HT1080 (cell line): ENCODE measurements at places on chromosomes 12 and 14.

- DNase-seq: no peak
Observed at GRCh38 chr14:68961361-68961760, 17.7 kb downstream of the ACTN1 start.

DNA sequence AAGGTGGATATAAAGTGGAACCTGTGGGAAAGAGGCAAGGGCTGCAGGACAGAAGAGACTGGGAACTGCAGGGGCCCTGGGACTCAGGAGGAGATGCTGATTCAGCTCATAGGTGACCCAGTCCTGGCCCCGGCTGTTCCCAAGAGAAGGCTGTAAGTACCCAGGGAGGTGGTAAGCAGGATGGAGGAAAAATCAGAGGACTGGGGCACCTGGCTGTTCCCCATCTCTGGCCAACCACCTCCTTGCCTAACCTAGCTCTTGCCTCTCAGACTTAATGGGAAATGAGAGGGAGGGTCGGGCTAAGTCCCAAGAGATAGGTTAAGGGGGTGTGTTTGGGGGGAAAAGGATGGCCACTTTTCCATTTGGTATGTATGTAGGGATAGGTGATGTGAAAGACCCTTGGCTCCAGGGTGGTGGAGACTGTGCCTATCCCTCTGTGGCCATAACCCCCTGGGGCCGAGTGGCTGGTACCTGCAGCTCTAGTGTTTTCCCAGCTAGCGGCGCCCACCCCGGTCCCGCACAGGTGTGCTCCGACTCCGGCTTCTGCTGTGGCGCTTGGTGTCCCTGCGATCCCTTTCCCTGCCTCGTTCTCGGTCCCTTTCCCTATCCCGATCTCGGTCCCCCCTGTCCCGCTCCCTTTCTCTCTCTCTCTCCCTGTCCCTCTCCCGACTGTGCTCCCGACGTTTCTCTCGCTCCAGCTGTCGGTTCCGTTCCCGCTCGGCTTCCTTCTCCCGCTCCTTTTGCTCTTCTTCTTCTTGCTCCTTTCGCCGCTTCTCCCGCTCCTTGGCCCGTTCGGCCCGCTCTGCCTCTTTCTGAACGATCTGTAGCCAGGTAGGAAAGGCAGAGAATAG lies 1.6 kb upstream of the CDH24 start:
- no peak for DNase-seq

DNA sequence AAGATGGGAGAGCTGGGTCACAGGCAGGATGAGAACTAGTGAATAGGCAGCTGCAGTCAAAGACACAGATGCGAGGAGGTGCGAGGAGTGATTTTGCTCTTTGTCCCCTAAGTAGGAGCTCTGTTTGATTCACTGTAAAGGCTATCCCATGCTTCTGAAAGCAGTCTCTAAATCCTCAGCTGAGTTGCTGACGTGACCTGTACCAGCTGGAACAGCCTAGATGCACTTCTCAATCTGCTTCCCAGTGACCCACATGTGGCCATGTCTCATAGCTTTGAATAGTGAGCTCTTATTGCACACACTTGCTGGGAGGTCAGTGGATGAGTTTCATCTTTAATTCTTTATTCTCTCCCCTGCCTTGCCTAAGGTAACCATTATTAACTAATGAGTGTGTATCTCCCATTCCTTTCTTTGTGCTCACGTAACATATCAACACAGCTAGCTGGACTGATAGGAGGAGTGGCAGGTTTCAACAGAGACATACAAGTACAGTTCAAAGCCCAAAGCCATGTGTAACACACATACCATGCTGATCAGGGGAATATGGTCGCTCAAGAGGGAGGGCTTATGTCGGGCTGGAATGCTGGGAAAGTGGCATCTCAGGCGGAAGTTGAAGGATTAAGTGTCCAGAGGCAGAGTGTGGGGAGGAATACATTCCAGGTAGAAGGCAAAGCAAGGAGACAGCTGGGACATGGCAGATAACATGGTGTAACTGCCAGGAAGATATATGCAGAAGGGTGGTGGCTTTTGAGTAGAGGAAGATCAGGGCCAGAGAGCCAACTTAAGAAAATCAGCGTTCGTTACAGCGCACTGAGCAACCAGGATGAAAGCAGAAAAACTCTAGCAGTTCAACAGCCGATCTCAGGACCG lies 15.4 kb upstream of the YY1 start:
- DNase-seq: no peak

DNA sequence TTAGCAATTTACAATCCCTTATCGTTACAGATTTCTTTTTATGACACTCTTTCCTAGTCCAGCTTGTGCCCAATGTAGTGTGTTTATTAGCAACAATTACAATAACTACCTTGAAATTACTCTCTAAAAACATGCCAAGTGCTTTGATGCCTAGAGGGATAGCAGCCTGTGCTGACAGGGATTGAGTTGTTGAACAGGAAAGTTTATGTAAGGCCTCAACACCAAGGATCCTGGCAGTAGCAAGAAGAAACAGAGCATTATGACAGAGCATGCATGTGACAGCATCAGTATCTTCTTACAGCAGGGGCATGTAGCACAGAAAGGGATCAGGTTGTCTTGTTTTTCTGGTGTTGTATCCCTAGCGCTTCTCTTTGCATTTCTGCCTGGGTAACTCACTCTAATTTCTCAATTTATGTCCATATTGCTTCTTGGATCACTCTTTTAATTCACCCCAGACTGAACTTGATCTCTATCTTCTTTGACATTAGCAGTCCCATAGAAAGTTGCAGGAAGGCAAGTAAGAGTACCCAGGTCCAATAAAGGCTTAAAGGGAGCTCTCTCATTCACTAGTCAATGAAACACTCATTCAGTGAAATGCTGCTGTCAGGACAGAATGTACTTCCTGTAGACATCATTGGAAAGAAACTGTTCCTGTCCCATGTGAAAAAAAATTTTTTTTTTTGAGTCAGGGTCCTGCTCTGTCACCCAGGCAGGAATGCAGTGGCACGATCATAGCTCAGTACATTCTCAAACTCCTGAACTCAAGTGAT lies 220.0 kb upstream of the GRIP1 start:
- DNase-seq: no peak

DNA sequence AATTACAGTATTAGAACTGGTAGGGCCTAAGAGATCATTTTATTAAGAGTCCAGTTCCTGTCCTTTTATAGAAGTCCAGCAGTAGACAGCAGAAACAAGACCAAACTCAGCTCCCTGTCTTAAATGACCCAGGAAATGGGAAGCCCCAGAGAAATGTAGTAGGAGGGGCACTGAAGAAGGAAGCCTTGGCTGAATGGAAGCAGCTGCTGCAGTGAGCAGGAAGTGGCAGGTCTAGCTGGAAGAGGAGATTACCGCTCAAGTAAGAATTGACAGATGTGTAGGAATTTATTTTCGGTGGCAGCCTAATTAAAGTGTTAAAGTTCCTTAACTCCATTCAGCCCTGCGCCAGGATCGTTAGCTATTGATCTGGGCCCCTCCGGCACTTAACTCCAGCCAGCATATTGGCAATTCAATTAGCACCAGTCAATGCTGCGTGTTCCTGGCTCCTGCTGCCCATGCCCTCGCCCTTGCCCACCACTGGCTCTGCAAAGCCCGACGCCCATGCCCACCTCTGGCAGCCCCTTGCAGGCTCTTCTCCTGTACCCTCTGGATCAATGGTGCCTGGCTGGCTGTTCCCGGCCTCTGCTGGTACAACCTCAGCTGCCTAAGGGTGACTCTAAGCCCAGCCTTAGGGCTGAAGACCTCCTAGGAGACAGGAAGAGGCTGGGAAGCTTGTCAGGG lies 21.1 kb downstream of the ZFHX2 start:
- DNase-seq: no peak

GRCh38 chr12:79451978-79452377 lies 238.8 kb downstream of the PAWR start:
- peak; percentile 92 for DNase-seq

DNA sequence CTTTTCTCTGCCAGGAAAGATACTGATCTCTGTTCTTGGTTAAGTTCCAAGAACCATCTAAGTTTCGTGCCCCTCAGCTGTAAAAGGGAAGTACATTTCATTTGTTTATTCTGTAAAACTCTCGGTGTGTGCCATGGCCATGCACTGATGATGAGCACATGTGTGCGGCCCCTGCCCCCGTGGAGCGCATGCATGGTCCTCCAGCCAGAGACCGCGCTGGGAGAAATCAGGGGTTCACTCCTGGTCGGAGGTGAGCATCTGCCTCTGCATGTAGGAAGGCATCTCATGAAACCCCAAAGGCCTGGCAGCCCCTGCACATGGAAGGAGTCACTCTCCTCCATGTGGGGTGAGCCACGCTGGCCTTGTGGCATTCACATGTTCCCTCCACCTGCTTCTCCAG lies 102.5 kb upstream of the RTL1 start:
- DNase-seq: no peak

DNA sequence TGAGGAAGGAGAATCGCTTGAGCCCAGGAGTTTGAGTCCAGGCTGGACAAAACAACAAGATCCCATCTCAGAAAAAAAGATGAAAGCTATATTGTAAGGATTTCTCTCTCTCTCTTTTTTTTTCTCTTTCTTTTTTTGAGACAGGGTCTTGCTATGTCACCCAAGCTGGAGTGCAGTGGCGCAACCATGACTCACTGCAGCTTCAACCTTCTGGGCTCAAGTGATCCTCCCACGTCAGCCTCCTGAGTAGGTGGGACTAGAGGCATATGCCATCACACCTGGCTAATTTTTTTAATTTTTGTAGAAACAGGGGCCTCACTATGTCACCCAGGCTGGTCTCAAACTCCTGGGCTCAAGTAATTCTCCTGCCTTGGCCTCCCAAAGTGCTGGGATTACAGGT lies 5.8 kb upstream of the MRPL42 start:
- DNase-seq: no peak

- no peak for DNase-seq
Observed at GRCh38 chr14:101865288-101865687, 99.1 kb upstream of the DYNC1H1 start.

DNA sequence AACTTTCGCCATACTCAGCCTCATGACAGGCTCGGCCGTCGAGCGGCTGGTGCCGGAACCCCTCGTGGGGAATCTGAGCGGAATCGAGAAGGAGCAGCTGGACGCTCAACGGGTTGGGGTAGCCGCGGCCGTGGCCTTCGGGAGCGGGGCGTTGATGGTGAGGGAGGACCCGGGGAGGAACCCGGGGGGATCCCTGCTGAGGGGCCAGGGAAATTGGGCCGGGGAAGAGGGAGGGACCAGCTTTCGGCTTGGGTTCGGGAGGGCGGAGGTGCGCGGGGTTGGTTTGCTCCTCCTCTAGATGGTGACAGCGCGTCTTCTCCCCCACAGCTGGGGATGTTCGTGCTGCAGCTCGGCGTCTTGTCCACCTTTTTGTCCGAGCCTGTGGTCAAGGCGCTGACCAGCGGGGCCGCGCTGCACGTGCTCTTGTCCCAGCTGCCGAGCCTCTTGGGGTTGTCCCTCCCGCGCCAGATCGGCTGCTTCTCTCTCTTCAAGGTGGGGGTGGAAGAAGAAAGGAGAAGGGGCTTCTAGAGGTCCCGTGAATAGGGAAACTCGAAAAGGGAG lies 9.8 kb downstream of the ARHGEF25 start:
- DNase-seq: no peak

GRCh38 chr12:116922194-116922897 lies 11.6 kb downstream of the FBXW8 start:
- no peak for DNase-seq

DNA sequence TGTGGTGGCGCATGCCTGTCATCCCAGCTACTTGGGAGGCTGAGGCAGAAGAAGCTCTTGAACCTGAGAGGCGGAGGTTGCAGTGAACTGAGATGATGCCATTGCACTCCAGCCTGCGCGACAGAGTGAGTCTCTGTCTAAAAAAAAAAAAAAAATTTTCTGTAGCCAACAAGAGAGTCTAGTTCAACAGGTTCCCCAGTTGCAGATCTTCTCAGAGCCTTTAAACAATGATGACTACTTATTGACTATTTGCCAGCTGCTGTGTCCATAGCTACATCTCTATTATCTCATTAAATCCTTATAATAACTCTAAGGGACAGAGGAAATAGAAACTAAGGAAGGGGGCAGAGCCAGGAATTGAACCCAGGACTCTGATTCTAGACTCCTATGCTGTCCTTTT lies 15.2 kb upstream of the MYL2 start:
- no peak for DNase-seq

GRCh38 chr14:101997429-101998336 lies 33.3 kb downstream of the DYNC1H1 start:
- DNase-seq: no peak

DNA sequence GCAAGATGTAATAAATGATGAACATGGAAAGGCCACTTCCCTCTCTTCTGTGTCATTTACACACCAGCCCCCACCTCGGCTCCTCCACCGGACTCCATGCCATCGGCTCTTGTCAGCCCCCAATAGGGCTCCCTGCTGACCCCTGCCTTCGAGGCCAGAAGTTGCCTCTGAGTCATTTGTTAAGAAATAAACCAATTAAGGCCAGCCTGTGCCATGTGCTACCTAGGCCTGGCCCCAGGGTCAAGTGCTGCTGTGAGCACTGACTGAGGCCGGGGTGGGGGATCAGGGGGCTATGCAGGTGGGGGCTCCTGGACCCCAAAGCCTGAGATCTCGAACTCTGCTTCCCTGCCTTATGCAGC lies 53.2 kb downstream of the TESC start:
- DNase-seq: no peak

- DNase-seq: no peak
Observed at GRCh38 chr14:36513012-36513420, 7.0 kb downstream of the NKX2-1 start.

DNA sequence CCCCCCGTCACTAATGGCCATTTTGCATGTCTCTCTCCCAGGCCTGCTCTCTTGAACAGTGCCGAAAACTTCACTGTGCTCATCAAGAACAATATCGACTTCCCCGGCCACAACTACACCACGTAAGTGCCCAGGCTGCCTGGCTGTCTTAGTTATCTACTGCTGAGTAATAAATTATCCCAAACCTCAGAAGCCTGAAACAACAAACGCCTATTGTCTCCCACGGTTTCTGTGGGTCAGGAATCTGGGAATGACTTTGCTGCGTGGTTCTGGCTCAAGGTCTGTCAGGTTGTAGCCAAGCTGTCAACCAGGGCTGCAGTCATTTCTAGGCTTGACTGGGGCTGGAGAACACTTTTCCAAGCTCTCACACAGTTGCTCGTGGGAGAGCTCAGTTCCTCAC lies 32.6 kb downstream of the P2RX7 start:
- peak; percentile 68 for DNase-seq

DNA sequence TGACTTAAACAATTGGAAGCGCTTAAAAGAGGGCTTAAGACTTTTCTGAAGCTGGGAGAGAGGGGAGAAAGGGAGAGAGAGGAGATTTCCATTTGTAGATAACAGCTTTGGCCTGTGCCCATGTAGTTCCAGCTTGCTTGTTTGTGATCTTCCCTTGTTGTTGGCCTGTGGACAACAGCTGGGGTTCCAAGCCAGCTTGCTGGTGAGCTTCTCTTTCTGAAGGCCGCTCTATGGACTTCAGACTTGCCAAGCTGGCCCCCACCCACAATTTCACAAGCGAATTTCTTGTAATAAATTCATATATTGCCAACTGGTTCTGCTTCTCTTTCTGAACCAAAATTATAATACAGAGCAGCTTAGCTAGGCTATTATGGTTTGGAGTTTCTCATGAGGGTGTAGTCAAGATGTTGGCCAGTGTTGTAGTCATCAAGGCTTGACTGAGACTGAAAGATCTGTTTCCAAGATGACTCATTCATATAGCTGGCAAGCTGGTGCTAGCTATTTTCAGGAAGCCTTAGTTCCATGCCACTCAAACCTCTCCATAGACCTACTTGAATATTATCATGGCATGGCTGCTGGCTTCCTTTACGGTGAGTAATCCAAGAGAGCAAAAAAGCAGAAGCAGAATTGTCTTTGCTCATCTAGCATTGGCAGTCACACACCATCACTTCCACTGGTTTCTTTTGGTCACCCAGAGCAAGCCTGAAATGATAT lies 89.4 kb downstream of the ATP23 start:
- peak; percentile 76 for DNase-seq
